ENCODE measurements at places on chromosomes 5 and 9. TPM values are rescaled to one million over a fixed set of nuclear protein-coding genes. Genes with fewer than 3 reads are reported as not detected.

Gene ZNF883
- 3.2 TPM for total RNA-seq

Gene RASGEF1C
- not detected for total RNA-seq

Gene NME5
- 2.3 TPM for total RNA-seq

Gene GABRA6
- not detected for total RNA-seq

Gene TAF1L
- total RNA-seq: 0.05 TPM

Gene AQP7
- 4.6 TPM for total RNA-seq

Gene SPINK6
- not detected for total RNA-seq

Gene GADD45G
- total RNA-seq: 20.7 TPM

Gene RNF183
- not detected for total RNA-seq

Gene AQP3
- total RNA-seq: 5.5 TPM

Gene ECSCR
- 39.7 TPM for total RNA-seq

Gene NDOR1
- 8.1 TPM for total RNA-seq

Gene FGF10
- 12.2 TPM for total RNA-seq

Gene IL33
- total RNA-seq: 83.1 TPM

Gene CYSRT1
- total RNA-seq: not detected

Gene PRRX2
- 22.9 TPM for total RNA-seq

Gene LCN15
- total RNA-seq: not detected

Gene EPB41L4B
- total RNA-seq: 0.28 TPM

Gene OMD
- total RNA-seq: 47.0 TPM

Gene WNT8A
- total RNA-seq: not detected

Gene ESM1
- total RNA-seq: not detected

Gene WDR31
- total RNA-seq: 2.1 TPM

Gene COL5A1
- total RNA-seq: 71.1 TPM

Gene TAF11L10
- not detected for total RNA-seq

Gene DBH
- not detected for total RNA-seq

Gene MARCOL
- not detected for total RNA-seq

Gene GLIPR2
- total RNA-seq: 52.2 TPM

Gene SLC28A3
- total RNA-seq: 0.19 TPM

Gene SLC1A3
- 44.4 TPM for total RNA-seq

Gene TMEM232
- total RNA-seq: 2.5 TPM

All from posterior vena cava (tissue), 2 donors.